Esophagus squamous epithelium (tissue), 5 donors: ENCODE measurements at places on chromosomes 1 and 21.

GRCh38 chr1:230127105-230128054, 60.3 kb downstream of the GALNT2 start:
- DNase-seq = no peak

DNA sequence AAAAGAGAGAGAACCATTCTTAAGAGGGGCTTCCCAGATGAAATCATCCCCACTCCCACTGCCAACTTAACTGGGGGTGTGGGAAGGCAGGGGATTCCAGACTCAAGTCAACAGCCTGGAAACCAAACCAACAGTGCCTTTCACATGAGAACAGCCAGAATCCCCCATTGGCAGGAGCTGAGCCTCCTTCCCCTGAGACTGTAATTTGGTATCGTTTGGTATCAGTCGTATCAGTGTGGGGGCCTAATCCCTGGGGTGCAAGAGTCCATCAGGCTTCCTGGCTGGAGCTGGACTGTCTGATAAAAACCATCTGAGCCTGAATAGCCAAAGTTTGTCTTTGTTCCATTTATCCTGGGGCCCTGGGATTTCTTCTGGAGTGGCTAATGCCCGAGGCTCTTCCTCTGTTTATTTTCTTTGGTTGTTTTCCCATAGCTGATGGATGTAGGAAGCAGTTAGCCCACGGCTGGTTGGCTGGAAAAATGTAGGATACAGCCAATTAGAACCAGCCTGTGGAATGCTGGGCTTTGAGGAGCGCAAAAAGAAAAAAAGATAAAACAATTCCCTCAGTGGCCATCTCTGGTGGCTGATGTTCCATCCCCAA, 84.6 kb downstream of the LAMC2 start:
- DNase-seq = no peak

DNA sequence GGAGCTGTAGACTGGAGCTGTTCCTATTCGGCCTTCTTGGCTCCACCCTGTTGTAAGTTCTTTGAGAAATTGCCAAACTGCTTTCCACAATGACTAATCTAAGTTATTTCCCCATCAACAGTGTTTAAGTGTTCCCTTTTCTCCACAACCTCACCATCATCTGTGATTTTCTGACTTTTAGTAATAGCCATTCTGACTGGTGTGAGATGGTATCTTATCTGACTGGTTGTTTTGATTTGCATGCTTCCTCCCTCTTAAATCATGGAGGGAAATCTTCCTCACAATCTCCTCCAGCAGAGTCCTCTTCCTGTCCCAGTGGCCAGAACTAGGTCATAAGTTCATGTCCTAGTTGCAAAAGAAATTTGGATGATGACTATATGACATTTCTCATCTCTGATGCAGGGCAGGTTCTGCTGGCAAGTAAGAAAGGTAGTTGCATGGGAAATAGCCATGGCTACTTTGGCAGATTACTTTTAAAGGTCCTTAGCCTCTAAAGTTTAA, 294.0 kb downstream of the LRRC40 start:
- DNase-seq = no peak

GRCh38 chr1:29447368-29447767, 211.0 kb downstream of the PTPRU start:
- DNase-seq = no peak

DNA sequence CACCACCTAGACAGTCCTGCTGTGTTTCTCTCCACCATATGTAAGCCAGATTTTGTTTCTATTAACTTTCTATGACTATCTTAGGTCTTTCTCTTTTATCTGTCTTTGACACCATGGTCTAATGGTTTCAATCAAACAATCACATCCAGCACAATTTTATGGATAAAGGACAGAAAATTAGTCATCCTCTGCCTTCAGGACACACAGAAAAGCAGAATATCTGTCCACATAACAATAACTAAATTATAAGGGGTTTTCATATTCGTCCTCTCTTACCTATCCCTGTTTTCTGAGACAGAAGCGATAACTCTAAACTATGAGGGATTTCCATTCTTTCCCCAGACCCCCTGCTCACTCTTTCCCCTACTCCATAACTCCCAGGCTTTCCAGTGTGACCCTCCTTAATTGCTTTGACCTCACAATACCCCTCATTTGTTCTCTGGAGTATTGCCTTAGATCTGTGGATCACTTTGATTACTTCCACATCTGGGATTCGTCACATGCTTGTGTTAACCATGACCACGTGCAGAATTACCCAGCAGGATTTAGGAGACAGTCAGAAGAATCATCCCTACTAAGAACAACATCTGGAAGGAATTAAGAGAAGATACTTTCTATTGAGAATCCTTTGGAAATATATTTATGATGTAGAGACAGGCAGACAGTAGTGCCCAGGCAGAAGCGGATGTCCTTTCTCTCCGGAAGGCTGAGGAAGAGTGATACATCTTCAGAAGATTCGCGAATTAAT, 108.2 kb upstream of the GREM2 start:
- DNase-seq = no peak

DNA sequence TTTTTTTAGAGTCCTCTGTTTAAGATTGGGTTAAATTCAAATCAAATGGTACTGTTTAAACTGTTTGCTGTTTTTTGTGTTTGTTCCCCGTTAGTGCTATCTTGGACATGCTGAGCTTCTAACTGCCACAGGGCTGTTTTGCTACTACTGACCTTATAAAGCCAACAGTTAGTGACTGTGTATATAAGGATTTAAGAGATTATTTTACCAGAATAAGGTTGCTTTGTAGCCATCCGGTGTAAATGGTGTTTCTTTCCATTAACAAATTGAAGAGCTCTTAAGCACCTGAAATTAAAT, 37.0 kb downstream of the ZNF281 start:
- no peak for DNase-seq

DNA sequence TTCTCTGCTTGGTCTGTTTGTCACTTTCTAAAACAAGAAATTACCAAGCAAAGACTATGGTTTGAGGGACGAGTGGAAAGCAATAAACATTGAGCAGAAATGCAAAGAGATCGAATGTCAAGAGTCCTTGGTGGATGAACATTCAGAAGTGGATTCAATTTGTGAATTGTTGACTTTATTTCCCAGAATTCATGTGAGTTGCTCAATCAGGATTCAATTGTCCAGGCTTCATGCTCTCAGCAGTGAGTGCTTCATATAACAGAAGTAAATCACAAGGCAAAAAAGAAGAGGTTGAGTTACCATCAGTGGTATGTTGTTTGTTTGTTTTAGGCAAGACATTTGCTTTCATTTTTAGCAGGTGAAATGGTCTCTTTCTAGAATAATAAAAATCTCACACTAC, 31.9 kb downstream of the NGF start:
- no peak for DNase-seq

DNA sequence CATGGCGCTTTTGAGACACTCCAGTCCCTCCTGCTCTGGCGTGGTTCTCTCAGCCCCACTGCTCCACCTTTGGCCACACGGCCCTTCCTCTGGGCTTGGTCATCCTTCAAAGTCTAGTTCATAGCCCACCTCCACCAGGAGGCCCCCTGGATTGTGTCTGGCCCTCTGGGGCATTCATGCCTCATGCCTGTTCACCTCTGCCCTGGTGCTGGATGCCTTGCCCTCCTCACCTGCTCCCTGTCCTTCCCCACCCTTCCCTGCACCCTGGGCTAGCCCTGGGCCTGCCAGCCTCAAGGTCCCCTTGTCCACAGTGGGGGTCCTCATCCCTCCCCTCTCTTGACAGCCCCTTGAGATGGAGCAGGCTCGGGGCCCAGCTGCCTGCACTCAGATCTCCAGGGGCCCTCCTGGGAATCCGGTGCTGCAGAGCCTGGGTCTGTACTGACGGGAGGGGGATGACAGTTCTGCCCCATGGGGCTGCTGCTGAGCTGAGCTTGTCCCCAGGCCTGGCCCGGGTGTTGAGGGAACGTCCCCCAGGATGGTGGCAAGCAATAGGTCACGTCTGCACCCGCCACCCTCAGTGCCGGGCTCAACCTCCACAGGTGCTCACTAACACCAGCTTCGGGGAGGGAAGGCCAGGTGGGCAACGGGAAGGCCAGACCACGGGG, 18.4 kb downstream of the PRXL2B start:
- DNase-seq = no peak

- DNase-seq = no peak
Measured at GRCh38 chr1:68057564-68057963, 7.1 kb upstream of the DIRAS3 start.

DNA sequence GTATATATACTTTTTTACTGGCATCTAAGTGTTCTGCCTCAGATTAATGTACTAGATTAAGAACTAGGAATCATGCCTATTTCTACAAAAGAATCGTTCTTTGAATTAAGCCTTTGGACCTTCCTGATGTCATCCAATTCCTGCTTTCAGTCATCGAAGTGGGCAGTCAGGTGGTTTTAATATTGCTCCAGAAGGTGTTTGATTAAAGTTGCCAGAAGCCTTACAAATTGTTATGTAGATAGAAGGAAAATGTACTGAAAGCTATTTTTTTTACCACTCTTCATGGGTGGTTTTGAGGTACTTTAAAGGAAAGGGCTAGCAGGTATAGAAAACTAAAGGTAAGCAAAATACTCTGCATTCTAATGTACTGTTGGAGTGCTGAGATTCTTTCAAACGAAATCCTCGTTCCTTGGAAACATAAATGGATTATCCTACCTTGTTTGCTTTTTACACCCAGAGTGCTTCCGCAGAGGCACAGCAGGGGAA, 716 bp downstream of the CTBS start:
- no peak for DNase-seq

GRCh38 chr1:116794371-116794770, 40.1 kb downstream of the CD2 start:
- DNase-seq = no peak

DNA sequence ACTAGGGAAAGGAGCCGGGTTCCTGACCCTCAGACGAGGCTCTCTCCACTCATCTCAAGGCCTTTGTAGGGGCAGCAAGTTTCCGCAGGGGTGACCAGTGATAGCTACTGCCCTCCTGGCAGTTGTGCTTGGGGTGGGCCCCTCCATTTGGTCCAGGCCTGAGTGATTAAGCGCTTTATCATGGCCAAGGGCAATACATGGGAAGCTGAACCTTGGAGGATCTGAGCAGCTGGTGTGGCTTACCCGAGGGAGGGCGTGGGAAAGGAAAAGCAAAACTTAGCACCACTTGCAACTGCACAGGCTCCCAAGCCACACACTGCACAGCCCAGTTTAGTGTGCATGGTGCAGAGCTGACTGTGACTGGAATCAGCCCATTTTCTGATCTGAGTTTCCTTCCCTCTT, 47.8 kb downstream of the GADD45A start:
- no peak for DNase-seq

GRCh38 chr1:67611846-67612245, 73.2 kb upstream of the GADD45A start:
- no peak for DNase-seq

DNA sequence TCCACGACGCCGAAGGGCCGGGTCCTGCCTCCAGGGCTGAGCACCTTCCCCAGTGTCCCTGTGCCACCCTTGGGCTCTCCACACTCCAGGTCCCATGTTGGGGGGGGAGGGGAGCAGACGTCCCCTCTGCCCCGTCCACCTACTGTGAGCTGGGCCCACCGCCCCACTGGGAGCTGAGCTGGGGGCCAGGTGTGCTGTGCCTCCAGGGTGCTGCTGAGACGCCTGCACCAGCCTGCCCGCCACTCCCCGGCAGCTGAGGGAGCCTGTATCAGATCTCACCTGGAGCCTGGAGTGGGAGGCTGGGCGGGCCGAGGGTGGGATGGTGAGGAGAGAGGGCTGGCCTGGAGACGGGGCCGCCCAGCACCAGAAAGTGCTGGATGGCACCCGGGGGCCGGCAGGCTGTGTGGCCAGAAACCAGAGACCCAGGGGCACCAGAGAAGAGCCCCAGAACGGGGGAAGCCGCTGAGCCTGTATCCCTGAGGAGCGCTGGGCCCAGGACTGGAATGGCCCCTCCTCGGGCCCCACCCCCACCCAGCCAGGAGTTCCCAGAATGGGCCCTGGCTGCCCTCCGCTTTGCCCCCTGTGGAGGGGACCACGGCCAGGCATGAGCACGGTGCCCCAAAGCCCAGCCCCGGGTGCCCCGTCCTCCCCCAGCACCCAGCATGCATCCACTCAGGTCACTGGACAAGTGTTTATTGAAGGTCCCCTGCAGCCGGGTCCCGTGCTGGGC, 3.4 kb downstream of the TNFRSF18 start:
- DNase-seq = no peak

GRCh38 chr1:230379928-230380327, 46.2 kb downstream of the PGBD5 start:
- DNase-seq = no peak

- no peak for DNase-seq
Measured at GRCh38 chr1:186994897-186995296, 166.1 kb downstream of the PLA2G4A start.

DNA sequence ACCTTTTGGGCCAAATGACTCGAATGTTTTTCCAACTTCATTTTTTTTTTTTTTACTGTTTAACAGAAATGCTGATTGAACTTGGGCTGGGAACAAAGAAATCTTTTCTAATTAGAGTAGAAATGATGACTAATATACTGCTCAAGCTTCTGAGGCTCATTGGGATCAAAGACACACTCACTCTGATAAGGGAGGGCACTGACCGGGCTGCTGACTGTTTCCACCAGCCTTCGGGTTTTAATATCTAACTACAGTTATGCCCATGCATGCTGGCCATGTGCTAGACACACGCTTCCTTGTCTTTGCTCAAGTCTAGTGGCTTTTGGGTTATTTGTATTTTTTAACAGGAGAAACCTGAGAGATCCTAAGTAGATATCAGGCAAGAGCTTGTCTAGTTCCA, 16.8 kb downstream of the ZBTB18 start:
- no peak for DNase-seq

DNA sequence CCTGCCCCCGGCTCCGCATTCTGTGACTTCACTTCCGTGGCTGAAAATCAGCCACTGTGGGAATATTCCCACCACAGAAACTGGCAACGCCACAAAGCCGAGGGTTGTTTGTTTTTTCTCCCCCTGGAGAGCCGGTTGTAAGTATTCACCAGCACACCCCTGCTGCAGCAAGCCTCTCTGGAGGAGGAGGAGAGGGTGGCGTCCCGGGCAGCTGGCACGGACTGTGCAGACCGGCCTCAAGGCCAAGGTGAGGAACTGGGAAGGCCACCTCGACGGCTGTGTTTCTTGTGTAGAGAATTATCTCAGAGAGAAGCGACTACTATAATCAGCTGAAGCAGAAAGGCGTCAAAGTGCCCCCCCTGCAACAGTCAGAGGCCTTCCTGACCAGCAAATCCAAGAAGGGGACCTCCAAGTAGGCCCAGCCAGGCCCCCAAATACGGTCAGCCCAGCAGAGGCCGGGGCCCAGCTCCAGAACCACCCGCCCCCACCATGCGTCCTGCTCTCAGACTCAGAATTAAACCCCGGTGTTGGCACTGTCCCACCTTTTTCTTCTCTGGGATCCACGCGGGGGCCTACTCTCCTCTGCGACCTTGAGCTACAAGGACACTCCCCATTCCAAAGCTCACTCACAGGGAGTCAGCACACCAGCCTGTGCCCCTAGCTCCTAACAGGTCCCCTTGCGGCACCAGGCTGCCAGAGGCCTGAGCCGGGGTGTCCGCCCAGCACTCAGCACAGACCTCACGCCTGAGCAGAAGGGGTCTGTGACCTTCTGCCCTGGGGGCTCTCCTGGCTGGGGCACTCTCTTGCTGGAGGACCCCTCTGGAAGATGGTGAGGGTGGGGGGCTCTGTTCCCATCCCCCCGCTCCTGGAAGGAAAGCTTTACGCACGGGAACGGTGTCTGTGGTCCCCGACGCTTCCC, 1.2 kb upstream of the SMIM1 start:
- no peak for DNase-seq
